ENCODE measurements at places on chromosomes 6 and 20. TPM values are rescaled to one million over a fixed set of nuclear protein-coding genes. Genes with fewer than 3 reads are reported as not detected.

The TUBE1 gene
- 13.7 TPM for total RNA-seq

The C4B gene
- 4.6 TPM for total RNA-seq

The TNFRSF21 gene
- total RNA-seq, result 32.5 TPM

The MDC1 gene
- total RNA-seq, result 51.7 TPM

The CD24 gene
- 796 TPM for total RNA-seq

The TULP1 gene
- not detected for total RNA-seq

The PFDN4 gene
- 43.7 TPM for total RNA-seq

The DDO gene
- not detected for total RNA-seq

The SLC18B1 gene
- total RNA-seq, result 11.1 TPM

The PRSS16 gene
- total RNA-seq, result 6.1 TPM

The GRM1 gene
- total RNA-seq, result 0.23 TPM

The PRPH2 gene
- 0.15 TPM for total RNA-seq

The OR2H1 gene
- not detected for total RNA-seq

The COL11A2 gene
- total RNA-seq, result 127 TPM

The JPH2 gene
- total RNA-seq, result 0.80 TPM

The VSTM2L gene
- 1.6 TPM for total RNA-seq

The ENPP4 gene
- 6.1 TPM for total RNA-seq

The SLC12A5 gene
- total RNA-seq, result 8.8 TPM

The SLC24A3 gene
- 0.15 TPM for total RNA-seq

The TAF11 gene
- total RNA-seq, result 45.9 TPM

The RPRD1B gene
- 24.1 TPM for total RNA-seq

The TAGAP gene
- 0.41 TPM for total RNA-seq

The SLC17A1 gene
- not detected for total RNA-seq

The KCNB1 gene
- 0.36 TPM for total RNA-seq

Data from endothelial cell (in vitro differentiated cells).